ENCODE measurements at places on chromosomes 4 and X.

DNA sequence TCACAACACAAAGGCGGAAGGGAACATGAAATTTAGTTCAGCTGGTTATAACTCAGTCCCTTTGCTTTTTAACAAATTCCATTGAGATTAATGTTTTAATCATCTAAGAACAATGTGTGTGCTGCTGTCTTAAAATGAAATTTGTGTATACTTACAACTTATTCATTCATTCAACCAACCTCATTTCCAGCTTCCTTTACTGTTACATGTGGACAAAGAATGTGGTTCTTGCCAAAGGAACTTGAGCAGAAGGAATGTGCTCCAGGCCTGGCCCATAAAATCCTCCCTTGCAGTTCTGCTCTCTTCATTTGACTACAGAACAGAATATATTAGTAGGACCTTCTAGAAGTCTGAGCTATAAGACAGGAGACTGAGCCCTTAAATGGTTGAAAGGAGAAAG lies 176.8 kb upstream of the GLRA2 start:
- DNase-seq = no peak

GRCh38 chr4:150023489-150023888 lies 54.8 kb upstream of the DCLK2 start:
- DNase-seq = no peak

DNA sequence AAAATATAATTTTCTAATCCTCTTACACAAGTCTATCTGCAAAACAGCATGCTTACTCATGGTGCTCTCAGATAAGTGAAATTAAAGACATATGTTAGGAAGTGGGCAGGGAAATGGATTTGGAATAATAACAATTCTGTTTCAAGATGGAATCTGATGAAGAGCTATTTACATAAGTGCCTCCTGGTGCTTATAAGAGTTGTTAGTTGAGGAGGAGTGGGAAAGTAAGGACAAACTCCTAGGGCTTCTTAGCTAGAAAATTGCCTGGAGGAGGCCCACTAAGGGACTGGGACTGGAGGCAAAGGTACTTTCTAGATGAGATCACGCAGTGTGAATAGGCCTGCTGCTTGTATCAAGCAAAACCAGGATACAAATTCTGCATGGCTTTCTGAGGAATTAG lies 939.8 kb downstream of the GLUD2 start:
- DNase-seq = no peak

DNA sequence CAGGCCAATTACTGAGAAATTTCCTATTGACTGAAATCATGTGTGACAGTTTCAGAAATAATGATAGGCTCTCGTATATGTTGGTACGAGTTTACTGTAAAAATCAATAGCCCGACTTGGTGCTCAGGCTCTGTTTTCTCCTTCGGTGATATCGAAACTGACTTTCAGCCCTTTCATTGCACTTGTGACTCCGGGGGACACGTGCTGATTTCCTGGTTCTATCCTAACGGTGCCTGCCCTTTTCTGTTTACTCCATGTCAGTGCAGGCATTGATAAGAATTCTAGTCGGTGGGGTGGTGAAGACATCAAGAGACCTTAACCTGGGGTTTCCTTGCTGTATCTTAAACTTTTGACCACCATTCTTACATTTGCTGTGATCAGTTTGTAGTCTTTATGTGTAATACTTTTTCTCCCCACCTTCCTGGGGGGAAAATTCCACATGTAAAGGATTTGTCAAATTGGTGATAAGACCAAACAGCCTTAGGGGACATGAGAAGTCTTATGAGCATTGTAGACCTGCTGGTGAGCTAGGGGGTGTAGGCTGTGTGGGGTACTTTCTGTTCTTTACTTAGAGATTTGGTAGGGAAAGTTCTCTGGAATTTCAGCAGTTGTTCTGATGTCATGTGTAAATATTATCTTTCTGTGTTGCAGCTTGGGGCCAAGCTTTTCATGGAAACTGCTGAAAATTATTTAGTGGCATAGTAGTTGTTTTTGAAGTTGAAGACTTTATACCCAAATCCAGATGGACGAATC lies 52.7 kb downstream of the TMEM131L start:
- no peak for DNase-seq

- DNase-seq = no peak
These were observed 9.9 kb downstream of the OGT start for GRCh38 chrX:71542825-71543224.

GRCh38 chr4:87971866-87972265 lies 3.6 kb upstream of the SPP1 start:
- no peak for DNase-seq

DNA sequence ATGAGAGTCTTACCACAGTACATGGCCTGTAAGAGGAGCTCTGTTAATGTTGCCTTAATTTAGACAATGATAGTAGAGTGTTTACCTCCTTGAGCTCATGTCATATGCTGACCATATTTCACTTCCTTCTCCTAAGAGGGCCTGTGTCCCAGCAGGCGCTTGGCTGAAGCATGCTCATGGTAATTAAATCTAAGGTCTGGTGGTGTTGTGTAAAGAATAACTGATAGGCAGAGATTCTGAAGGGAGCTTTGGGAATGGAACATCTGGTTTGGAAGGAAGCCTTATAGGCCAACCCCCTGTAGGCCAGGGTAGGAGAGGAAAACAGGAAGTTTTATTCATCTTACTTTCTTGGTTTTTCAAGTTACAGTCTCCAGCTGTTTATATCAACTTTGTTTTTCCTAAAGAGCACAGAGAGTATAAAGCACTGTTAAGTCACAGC lies 300.2 kb downstream of the USP46 start:
- no peak for DNase-seq

DNA sequence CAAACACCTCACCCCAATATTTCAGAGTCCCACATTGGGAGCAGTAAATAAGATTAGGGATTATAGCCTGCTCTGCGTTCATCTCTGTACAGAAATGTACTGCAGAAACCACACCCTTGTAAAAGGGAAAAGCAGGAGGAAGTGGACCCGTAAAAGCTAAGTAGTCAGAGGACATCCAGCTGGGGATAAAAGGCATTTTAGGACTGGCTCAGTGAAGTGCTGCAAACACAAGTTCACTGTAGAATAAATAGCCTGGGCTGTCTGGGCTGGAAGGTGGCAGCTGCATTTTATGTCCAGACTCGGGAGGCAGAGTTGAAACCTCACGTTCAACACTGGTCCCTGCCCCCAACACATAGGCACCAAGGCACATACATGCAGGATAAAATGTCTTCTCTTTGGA lies 178.7 kb upstream of the FAT1 start:
- DNase-seq = no peak

- DNase-seq = peak; percentile 0
These were observed 111.9 kb upstream of the TMEM164 start for GRCh38 chrX:109890910-109891502.

- DNase-seq = no peak
These were observed 534.4 kb downstream of the MID1IP1 start for GRCh38 chrX:39335513-39336235.

- DNase-seq = no peak
These were observed 44.0 kb downstream of the NUDT10 start for GRCh38 chrX:51376672-51377071.

GRCh38 chr4:88240297-88240714 lies 44.1 kb downstream of the PPM1K start:
- no peak for DNase-seq

GRCh38 chrX:19705196-19705769 lies 182.1 kb downstream of the SH3KBP1 start:
- DNase-seq = no peak

- DNase-seq = no peak
These were observed 821 bp downstream of the SLITRK2 start for GRCh38 chrX:145818186-145819113.

- no peak for DNase-seq
These were observed 323.9 kb upstream of the CXXC4 start for GRCh38 chr4:104818579-104818978.

- no peak for DNase-seq
These were observed 16.9 kb upstream of the CEP135 start for GRCh38 chr4:55931833-55932232.

GRCh38 chr4:106588891-106589290 lies 220.3 kb upstream of the GIMD1 start:
- no peak for DNase-seq

DNA sequence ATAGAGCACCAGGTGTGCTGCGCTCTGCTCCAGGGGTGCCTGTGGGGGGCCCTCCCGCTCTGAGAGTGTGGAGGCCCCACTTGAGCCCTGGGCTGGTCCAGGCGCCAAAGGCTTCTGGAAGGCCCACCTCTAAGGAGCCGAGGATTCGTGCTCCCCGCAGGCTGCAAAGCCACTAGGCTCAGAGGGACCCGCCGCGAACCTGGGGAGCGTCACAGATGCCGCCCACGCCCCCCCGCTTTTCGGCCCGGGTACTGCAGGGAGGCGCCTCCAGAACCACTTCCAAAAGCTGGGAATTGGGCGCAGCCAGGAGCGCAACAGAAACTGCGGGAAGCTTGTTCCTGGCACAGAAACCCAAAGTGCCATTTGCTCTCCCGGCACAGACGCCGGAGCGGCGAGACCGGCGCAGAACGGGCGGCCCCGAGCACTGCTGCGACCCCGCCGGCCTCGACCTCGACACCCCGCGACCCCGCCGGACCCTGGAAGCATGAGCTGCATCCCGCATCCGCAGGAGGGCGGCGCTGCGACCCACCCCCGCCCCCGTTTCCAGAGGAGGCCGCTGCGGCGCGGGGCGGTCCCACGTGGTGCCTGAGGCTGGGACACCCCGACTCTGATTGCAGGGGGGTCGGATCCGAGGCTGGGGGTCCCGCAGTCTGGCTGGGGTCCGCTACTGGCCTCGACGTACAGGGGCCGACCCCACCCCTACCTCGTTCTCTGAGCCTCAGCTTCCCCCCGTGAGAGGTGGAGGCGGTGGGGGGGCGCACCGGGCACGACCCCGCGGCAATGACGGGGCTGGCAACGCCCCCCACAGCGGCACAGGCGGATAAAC lies 30.8 kb downstream of the CPLX1 start:
- DNase-seq = no peak

- no peak for DNase-seq
These were observed 147.7 kb downstream of the DCK start for GRCh38 chr4:71141125-71141524.

DNA sequence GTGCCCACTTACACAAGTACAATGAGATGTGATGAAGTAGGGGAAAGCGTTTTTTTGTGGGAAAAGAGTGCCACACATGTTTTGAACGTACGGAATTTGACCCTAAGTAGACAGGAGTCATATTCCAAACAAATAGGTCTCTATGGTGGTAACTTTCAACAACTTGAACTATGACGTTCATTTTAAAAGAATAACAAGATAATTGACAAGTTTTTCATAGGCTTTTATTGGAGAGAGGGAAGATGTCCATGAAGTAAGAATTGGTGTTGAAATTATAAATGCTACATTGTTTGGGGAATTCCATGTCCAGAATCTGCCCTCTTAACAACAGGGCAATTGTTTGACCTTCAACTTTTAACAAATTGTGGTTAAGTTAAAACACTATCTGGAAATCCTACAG lies 126.5 kb downstream of the GASK1B start:
- DNase-seq = no peak

DNA sequence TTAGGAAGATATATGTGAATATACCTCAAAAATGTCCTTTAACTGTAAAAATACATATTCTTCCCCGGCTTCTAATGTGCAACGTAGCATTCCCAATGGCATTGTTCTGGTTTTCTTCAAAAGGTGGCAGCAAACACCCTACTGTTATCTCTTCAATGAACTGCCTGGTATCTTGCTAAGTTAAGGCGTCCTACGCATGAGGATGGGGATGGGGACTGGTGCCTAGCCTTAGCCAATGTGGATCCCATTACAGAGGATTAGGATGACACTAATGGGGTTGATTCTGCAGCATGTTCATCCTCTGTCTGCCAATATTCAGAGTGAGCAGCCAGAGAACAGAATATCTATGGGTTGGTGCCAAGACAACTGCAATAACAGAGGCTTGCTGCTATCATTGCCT lies 334.9 kb upstream of the ADGRL3 start:
- DNase-seq = no peak

GRCh38 chr4:74474345-74475090 lies 29.6 kb downstream of the AREG start:
- no peak for DNase-seq

- DNase-seq = no peak
These were observed 189.9 kb downstream of the PTTG2 start for GRCh38 chr4:38149997-38150671.

- no peak for DNase-seq
These were observed 482.8 kb upstream of the HTR2C start for GRCh38 chrX:114101081-114101480.

DNA sequence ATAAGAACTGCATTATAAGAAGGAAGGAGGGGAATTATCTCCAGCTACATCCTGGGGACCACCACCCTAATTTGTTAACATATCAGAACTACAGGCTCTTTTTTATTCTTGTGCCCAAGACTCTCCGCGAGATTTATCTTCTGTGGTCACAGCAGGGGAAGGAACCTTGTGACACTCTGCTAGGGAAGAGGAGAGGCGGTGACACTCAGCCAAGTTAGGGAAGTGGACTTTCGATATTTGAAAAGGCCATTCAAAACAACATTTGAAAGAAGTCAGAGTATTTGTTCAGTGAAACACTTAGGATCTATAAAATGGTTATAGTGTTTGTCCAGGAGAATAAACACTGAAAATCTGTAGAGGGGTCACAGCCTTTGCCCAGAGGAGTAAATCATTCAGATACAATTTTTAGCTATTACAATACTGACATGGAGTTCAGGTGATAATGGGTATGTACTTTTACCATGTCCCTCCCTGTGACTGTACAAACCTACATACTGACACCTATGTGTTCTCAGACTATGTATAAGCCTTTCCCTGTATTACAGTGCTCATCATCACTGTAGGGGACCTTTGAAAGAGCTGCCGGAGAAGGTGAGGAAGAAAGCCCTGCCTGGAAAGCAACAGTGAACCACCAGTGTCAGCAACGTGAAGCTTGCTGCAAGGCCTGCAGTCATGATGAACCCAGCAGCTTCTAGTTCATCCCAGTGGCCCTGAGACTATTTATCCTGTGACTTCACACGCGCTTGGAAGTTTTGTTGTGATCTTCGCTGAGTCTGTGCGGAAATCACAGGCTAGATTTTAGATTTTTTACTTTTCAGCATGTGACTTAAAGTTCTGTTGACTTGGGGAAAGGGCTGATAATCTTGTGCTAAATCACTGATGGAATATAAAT lies 8.5 kb upstream of the PTTG2 start:
- DNase-seq = peak; percentile 40

- no peak for DNase-seq
These were observed 25.8 kb downstream of the OTUD6A start for GRCh38 chrX:70087857-70088630.

DNA sequence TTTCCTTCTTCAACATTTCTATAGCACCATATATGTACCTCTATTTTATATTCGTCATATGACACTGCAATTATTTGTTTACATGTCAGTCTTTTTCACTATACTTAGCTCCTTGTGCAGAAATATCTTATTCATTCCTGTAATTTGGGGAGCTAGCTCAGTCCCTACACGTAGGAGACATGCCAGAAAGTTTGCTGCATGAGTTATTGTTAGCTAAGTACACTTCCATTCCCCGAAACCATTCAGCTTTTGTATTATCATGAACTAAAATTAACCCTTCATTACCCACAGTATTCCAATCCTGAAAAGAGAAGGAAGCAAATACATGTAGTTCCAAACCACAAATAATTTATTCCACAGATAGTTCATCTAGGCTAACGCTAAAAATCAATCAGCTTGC lies 10.2 kb downstream of the CBR4 start:
- no peak for DNase-seq

- DNase-seq = no peak
These were observed 1.9 kb upstream of the TBC1D14 start for GRCh38 chr4:6907658-6908191.

GRCh38 chr4:113524505-113525186 lies 236.9 kb downstream of the CAMK2D start:
- no peak for DNase-seq
